Activated CD8-positive, alpha-beta T cell treated with anti-CD3 and anti-CD28 coated beads, Interleukin-2, amount 10 ng/mL, durations not matched to agents 7 days and 5 days (primary cell): ENCODE measurements at places on chromosomes 3 and 15. TPM values are rescaled to one million over a fixed set of nuclear protein-coding genes. Genes with fewer than 3 reads are reported as not detected.

The TIPARP gene
- total RNA-seq, result 36.5 TPM

The CLDN16 gene
- not detected for total RNA-seq

DNA sequence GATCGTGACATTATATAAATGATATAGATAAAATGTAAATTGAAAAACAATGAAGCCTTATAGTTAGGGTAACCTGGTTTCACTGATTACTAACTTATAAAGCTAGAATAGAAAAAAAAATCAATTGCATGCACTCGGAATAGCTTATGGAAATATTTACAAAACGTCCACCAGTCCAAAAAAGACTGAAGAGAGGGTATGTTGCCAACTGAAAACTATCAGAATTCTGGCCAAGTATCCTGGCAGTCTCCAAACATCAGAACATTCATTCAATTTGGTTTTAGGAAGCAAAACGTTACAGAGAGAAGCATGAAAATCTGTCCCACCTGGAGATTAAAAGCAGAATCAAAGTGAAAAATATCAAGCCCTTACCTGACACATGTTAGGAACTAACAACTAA, 892.4 kb downstream of the ROBO1 start:
- DNase-seq, result no peak

DNA sequence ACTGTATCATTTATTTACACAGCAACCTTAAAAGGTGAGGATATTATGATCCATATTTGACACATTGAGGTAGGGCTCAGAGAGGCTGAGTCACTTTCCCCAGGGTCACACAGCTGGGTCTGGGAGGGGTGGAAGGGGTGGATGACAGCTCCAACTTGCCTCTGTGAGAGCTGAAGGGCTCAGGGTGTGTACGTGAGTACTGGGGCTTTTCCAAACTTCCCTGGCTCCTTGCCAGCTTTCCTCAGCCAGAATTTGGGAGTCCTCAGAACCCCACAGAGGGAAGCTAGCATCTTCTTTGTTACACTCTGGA, 58.3 kb upstream of the SLC6A11 start:
- DNase-seq, result no peak

DNA sequence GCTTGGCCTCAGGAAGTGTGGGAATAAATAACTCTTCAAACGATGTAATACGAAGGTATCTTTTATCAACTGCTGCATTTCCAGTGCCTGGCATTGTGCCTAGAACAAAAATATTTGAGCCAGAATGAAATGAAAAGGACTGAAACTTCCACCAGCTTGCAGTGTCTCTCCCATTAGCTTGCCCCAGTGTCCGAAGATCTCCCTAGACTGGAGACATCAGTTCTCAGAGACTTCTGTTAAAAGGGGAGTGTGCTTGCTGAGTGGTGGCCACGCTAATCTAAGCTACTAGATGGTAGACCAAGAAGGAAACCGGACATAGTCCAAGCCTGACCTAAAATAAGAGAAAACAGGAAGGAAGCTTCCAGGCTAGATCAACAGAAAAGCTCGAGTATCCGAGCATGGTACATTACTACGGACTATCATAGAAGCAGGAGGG, 28.6 kb downstream of the KCNAB1 start:
- DNase-seq, result no peak

- DNase-seq, result no peak
Observed at GRCh38 chr3:174035328-174035886, 637.9 kb downstream of the NLGN1 start.

The CGGBP1 gene
- 87.6 TPM for total RNA-seq

The MYRIP gene
- total RNA-seq, result not detected
